Right lobe of liver (tissue), 6 donors: ENCODE measurements at places on chromosomes 5 and 9. TPM values are rescaled to one million over a fixed set of nuclear protein-coding genes. Genes with fewer than 3 reads are reported as not detected.
A peak's percentile ranks its signal among the peaks of the same experiment; 100 is the strongest.

- no peaks in the 10 kb centered on the region for H3K36me3 ChIP-seq
- no peak overlapping the region for H3K27ac ChIP-seq
- no peaks in the 10 kb centered on the region for H3K27me3 ChIP-seq
- DNase-seq: no peak
- H3K4me3 ChIP-seq: no peak overlapping the region
These were observed 3.0 kb upstream of the DNAJB5 start for GRCh38 chr9:34986540-34987047.

DNA sequence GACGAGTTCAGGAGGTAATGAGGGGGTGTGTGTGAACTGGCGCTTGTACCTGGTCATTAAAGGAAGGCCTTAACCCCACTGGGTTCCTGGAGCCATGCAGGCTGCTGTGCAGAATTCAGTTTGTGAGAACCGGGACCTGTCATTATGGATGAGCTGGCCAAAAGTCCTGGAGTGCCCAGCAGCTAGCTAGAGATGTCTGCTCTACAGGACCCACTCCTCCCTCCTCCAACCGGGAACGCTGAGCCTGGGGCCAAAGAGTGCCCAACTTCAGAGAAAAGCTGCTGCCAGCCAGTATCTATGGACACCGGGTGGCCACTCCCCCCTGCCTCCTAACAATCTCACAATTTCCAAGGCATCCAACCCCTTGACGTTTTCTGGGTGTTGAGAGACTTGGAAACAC, 1.2 kb downstream of the ENTREP1 start:
- no peaks in the 10 kb centered on the region for H3K36me3 ChIP-seq
- no peaks in the 10 kb centered on the region for H3K4me1 ChIP-seq
- no peak for DNase-seq
- H3K27me3 ChIP-seq: no peaks in the 10 kb centered on the region

DNA sequence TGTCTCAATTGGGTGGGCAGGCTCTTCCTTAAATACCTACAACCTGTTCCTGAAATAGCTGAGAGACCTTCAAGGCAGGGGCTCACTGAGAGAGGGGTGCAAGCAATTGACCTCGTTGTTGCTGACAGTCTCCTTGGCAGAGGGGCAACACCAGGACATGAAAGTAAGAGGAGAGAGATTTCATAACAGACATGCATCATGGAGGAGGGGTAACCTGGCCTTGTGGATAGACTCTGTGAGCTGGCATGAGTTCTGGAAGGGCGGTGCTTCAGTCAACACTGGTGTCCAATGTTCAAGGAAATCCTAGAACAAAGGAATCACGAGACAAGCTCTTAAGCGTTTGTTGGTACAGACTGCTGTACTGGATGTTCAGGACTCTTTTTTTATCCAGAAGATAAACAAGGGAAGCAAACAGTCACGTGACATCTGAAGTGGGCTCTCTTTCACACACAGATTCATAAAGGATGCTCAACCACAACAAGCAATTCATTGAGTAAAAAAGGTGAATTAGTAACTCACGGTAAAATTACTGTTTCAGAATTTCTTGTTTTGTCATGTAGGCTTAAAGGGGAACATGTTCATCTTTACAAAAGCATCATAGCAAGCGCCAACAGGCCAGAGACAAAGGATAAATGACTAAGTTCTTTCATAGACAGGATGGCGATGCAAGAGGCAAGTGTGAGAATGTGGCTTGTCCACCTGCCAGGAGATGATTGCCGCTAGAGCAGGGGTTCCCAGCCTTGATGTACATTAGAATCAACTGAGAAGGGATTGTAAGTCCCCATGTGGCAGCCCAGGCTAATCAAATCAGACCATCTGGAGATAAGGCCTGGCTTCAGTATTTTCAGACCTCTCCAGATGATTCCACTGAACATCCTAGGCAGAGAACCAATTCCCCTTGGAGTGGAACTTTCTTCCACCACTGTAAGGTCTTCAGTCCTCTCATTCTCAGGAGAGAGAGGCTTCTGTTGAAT, 20.7 kb downstream of the ANKRA2 start:
- DNase-seq: peak; percentile 63
- no peaks in the 10 kb centered on the region for H3K4me1 ChIP-seq
- no peaks in the 10 kb centered on the region for H3K27me3 ChIP-seq
- no peak overlapping the region for H3K27ac ChIP-seq

Gene FST
- total RNA-seq: 28.2 TPM

- no peaks in the 10 kb centered on the region for H3K27me3 ChIP-seq
- no peak overlapping the region for H3K27ac ChIP-seq
- H3K4me3 ChIP-seq: no peak overlapping the region
- DNase-seq: no peak
These were observed 34.3 kb upstream of the FRMD3 start for GRCh38 chr9:83572524-83572923.

- DNase-seq: no peak
- no peaks in the 10 kb centered on the region for H3K27me3 ChIP-seq
- H3K36me3 ChIP-seq: no peaks in the 10 kb centered on the region
- H3K4me3 ChIP-seq: no peak overlapping the region
- no peak overlapping the region for H3K27ac ChIP-seq
These were observed 11.8 kb downstream of the FXN start for GRCh38 chr9:69047371-69047770.

Gene ENTREP1
- total RNA-seq: 0.26 TPM

Gene SLC6A7
- not detected for total RNA-seq

DNA sequence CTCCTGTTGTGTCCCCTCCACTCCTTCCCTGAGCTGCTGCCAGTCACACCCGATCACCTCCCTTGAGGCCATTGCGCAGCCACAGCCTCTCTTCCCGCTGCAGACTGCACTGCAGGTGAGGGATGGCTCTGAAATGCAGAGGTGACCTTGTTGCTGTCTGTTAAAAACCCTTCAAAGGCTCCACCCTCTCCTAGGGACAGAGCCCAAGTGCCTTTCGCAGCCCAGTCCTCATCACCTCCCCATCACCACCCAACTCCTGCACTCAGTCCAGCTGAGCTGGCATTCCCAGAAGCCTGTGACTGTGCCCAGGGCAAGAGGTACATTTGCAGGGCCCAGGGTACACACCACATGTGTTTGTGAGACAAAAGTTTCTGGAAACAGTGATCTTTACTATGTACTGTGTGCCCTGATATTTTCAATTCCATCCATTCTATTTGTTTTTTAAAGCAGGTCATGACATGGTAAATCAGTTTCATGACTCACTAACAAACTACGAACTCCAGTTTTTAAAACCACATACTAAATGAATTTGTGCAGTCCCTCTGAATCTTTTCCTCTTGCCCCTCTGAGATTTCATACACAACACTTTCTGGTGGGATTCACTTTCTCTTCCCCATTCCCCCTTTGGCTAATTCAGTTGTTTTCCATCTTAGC, 73.0 kb upstream of the SPOCK1 start:
- no peaks in the 10 kb centered on the region for H3K4me1 ChIP-seq
- H3K27me3 ChIP-seq: no peaks in the 10 kb centered on the region
- no peak overlapping the region for H3K4me3 ChIP-seq
- H3K36me3 ChIP-seq: no peaks in the 10 kb centered on the region

- no peak overlapping the region for H3K27ac ChIP-seq
- no peaks in the 10 kb centered on the region for H3K4me1 ChIP-seq
- no peaks in the 10 kb centered on the region for H3K36me3 ChIP-seq
- H3K27me3 ChIP-seq: no peaks in the 10 kb centered on the region
- H3K4me3 ChIP-seq: no peak overlapping the region
These were observed 143.3 kb downstream of the ARSB start for GRCh38 chr5:78841767-78842166.

- no peaks in the 10 kb centered on the region for H3K27me3 ChIP-seq
- no peaks in the 10 kb centered on the region for H3K36me3 ChIP-seq
- H3K27ac ChIP-seq: no peak overlapping the region
- H3K4me3 ChIP-seq: no peak overlapping the region
- DNase-seq: no peak
- H3K4me1 ChIP-seq: no peaks in the 10 kb centered on the region
These were observed 70.8 kb downstream of the FBXO38 start for GRCh38 chr5:148454576-148454975.

- H3K27ac ChIP-seq: no peak overlapping the region
- H3K36me3 ChIP-seq: no peaks in the 10 kb centered on the region
- H3K27me3 ChIP-seq: no peaks in the 10 kb centered on the region
- H3K4me3 ChIP-seq: no peak overlapping the region
These were observed 1.9 kb downstream of the PCBD2 start for GRCh38 chr5:134906811-134907210.

DNA sequence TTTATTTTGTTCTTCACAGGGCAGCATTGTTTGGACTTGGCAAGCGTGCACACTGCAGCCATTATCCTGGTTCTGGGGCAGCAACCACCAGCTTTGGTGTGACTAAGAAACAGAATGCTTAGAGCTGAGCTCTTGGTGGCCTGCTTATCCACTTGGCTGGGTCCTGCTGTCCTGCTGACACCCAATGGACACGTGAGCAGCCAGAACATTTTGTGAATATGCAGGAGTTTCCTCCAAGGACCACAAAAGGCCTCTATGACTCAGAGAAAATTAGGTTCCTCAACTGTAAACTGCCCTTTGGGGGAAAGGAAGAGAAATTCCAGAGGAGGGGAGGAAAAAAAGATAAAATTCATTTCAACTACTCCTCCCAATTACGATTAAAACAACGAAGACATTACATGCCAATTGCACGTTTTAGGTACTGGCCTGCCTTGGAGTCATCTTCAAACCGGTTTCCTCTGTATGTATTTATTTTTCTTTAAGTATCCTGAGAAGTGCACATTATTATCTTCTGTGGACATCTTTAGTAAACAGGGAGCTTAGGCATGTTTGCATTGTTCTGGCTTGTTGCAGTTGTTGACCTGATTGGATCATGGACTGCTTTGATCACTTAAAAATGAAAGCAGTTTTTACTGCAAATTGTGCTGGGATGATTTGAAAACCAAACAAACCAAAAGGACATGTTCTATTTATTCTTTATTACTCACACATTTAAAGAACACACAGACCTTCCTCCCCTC, 82.3 kb upstream of the TLE4 start:
- H3K27ac ChIP-seq: no peak overlapping the region
- H3K36me3 ChIP-seq: no peaks in the 10 kb centered on the region
